Thymus (tissue), 14 donors: ENCODE measurements at places on chromosomes 13 and 19.

DNA sequence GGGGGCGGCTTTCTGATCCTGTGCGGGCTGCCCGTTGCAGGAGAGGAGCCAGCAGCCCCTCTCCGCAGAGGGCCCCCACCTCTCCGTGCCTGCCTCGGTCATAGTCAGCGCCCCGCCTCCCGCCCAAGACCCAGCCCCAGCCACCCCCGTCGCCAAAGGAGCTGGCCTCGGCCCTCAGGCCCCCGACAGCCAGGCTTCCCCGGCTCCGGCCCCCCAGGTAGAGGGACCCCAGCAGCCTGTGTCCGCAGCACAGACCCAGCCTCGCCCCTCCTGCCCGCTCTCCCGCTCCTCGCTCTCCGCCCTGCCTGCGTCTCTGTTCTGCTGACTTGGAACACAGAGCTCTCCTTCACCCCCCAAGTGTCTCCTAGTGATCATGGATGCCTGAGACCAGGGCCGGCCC lies 31.3 kb upstream of the EHD2 start:
- no peak overlapping the region for H3K4me3 ChIP-seq
- peaks cover 22% of the 10 kb centered on the region for H3K36me3 ChIP-seq

DNA sequence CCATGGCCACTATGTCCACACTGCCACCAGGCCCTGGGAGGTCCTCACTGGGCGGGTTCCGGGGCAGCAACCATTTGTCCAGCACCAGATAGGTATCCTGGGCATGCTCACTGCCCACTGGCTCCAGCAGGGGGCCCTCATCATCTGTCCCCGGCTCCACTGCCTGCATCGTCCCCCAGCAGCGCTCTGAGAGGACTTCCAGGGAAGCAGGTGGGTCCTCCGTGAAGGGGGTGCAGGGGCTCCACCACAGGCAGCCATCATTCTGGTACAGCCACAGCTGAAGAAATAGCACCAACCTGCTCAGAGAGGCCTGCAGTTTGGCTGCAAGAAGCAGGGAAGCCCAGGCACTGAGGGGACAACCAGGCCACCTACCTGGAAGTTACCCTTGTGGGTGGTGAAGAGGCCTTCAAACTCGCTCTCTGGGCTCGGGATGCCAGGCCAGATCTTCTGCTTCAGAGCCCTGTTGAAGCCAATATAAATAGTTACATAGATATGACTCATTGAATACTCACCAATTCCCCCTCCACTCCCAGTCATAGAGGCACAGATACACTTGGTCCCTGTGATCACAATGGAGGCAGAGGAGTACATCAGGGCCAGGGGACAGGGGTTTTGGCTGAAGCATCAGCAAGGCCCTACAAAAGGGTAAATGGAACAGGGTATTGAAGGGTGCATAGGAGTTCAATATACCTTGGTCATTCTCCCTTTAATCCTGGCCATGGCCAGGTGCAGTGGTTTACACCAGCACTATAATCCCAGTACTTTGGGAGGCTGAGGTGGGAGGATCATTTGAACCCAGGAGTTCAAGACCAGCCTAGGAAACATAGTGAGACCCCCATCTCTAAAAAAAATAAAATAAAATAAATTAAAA lies 4.1 kb downstream of the SWSAP1 start:
- peaks cover 23% of the 10 kb centered on the region for H3K27me3 ChIP-seq
- no peak overlapping the region for H3K4me3 ChIP-seq
- H3K27ac ChIP-seq: no peak overlapping the region
- no peak for DNase-seq

GRCh38 chr19:13689085-13689484 lies 75.2 kb upstream of the MRI1 start:
- no peak overlapping the region for H3K4me3 ChIP-seq
- no peak overlapping the region for H3K27ac ChIP-seq
- no peaks in the 10 kb centered on the region for H3K27me3 ChIP-seq
- no peaks in the 10 kb centered on the region for H3K36me3 ChIP-seq

- no peak overlapping the region for H3K27ac ChIP-seq
- no peaks in the 10 kb centered on the region for H3K27me3 ChIP-seq
- no peak for DNase-seq
- H3K4me1 ChIP-seq: no peaks in the 10 kb centered on the region
- no peak overlapping the region for H3K4me3 ChIP-seq
Measured at GRCh38 chr13:113969973-113970611, 3.8 kb downstream of the C13orf46 start.
